Right ventricle myocardium inferior (tissue), 1 donor: ENCODE measurements at places on chromosomes 16 and 17.

GRCh38 chr16:48308535-48308934 is 61.2 kb upstream of the ABCC11 start:
- DNase-seq: no peak

- no peak for DNase-seq
Measured at GRCh38 chr17:61131585-61131984, 268.1 kb upstream of the TBX2 start.

DNA sequence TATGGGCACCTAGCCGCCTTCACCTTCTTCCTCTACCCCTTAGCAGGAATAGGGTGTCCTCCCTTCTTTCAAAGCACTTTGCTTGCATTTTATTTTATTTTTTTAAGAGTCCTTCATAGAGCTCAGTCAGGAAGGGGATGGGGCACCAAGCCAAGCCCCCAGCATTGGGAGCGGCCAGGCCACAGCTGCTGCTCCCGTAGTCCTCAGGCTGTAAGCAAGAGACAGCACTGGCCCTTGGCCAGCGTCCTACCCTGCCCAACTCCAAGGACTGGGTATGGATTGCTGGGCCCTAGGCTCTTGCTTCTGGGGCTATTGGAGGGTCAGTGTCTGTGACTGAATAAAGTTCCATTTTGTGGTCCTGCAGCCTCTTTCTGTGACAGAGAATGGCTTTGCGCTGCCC is 4.6 kb downstream of the TMUB2 start:
- no peak for DNase-seq

GRCh38 chr16:87243478-87243877 is 73.7 kb downstream of the C16orf95 start:
- DNase-seq: no peak

DNA sequence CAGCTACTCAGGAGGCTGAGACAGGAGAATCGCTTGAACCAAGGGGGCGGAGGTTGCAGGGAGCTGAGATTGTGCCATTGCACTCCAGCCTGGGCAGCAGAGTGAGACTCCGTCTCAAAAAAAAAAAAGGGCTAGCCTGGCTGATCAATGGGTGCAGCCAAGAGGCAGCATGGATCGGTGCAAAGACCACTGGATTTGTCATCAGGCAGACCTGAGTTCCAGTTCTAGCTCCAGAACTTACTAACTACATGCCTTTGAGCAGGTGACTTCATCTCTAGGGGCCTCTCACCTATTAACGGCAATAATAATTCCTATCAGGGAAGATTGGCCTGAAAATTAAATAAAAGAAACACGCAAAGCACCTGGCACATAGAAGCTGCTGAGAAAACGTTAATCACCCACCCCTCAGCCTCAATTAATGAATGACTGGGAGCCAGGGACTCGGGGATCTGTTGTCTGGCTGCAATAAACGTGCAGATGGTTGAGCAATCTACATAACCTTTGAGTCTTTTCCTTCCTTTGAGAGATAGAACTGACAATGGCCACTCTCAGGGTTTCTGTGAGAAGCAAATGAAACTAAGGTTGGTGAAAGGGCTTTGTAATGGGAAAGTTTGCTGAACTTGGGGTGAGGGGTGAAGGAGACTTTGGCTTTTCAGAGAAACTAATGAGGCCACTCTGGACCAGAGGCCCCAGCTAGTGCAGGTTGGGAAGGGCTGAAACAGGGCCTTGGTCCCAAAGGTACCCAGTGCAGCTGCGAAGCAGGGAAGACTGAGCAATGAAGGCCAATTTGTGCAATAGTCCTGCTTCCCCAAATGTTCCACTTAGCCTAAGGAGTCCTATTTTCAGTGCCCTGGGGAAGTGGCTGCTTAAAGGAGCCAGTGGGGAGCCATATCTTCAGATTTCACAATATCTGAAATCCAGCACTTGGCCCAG is 7.6 kb downstream of the SEZ6L2 start:
- no peak for DNase-seq
